Suprapubic skin (tissue), 4 donors: ENCODE measurements at places on chromosomes 3 and 15. TPM values are rescaled to one million over a fixed set of nuclear protein-coding genes. Genes with fewer than 3 reads are reported as not detected.

GRCh38 chr15:67080900-67081431 lies 15.6 kb downstream of the SMAD3 start:
- DNase-seq, result no peak

Gene A4GNT
- not detected for total RNA-seq

Gene CCDC54
- not detected for total RNA-seq

- no peak for DNase-seq
Observed at GRCh38 chr3:176521531-176522175, 675.6 kb downstream of the TBL1XR1 start.

- peak; percentile 84 for DNase-seq
Observed at GRCh38 chr3:23202921-23203707, at the start of gene UBE2E2. UBE2E2 (plus strand) TSS chr3:23203327.

DNA sequence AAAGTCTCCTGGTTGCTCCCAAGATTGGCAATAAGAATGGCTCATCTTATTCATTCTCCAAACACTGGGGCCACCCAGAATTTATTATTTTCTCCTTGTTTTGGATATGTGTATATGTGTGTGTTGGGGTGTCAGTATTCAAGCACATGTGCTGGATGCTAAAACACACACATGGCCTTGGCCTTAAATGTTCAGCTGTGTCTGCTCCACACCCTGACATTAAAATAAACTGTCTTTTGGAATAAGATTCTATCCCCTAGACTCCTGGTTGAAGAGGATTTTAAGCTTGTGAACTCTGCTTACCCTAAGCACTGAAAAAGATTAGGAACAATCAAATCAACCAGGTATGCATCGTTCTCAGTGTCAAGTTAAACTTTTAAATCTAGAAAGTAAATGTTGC lies 382.9 kb upstream of the MCTP2 start:
- DNase-seq, result no peak

- DNase-seq, result peak; percentile 90
Observed at GRCh38 chr3:128278761-128279600, 125.7 kb downstream of the EEFSEC start.

Gene SCG5
- total RNA-seq, result not detected

Gene SEMA3F
- 127 TPM for total RNA-seq

Gene FANCD2
- 8.5 TPM for total RNA-seq

Gene CPEB1
- total RNA-seq, result 2.7 TPM

Gene MFAP1
- total RNA-seq, result 15.9 TPM

DNA sequence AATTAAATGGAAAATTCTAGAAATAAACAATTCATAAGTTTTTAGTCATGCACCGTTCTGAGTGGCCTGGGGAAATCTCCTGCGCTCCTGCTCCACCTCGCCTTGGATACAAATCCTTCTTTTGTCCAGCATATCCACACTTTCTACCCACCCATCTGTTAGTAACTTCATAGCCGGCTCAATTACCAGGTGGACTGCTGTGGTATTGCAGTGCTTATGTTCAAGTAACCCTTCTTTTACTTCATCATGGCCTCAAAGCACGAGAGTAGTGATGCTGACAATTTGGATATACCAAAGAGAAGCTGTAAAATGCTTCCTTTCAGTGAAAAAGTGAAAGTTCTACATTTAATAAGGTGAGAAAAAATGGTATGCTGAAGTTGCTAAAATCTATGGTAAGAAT lies 142.3 kb upstream of the CHL1 start:
- DNase-seq, result no peak

GRCh38 chr15:29571792-29572431 lies 250.4 kb downstream of the TJP1 start:
- DNase-seq, result no peak

DNA sequence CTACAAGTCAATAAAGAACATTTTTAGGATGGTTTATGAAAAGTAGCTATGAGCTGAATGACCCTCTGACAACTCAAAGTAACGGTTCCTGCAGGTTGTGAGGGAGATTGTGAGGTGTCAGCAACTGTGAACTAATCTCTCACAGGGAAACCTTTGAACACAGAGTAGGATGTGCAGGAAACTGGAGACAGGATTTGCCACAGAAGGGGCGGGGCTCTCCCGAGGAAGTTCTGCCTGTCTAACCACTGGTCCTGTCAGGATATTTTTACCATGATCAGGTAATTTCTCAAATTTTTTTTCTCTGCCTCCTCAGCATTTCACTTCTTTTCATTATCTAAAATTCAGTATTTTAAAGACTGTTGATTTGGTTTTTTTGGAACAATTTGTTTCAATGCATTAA lies 33.3 kb downstream of the LEO1 start:
- no peak for DNase-seq

GRCh38 chr3:23455775-23456174 lies 252.6 kb downstream of the UBE2E2 start:
- DNase-seq, result no peak

Gene STAB1
- 18.8 TPM for total RNA-seq

Gene ATP13A4
- 39.9 TPM for total RNA-seq

DNA sequence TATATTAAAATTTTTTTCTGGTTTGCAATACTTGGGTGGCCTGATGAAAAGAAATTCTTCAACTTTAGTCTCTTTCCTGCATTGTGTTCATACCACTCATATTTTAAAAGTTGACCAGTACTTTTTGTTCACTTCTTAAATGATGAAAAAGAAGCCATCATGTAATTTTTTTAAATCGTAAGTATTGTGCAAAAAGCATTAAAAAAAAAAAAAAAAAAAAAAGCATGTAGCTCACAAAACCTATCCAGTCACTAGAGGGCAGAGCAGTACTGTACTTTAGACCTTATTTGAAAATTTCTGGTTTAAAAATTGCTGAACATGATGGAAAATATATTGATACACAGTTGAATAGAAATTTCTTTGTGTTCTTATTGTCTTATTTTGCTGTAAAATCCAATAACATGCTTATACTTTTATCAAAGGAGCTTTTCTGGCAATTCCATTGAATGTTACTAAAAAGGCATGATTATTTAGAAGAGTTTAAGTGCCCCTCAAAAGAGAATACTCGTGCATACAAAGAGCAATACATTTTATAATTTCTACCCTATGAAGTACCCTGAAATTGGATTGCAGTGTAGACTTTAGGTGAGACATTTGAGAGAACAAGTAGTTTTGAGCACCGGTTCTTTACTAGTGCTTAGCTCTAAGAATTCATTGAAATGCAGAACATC lies 137.7 kb downstream of the BBX start:
- no peak for DNase-seq

GRCh38 chr3:43260412-43260811 lies 25.9 kb upstream of the SNRK start:
- no peak for DNase-seq

DNA sequence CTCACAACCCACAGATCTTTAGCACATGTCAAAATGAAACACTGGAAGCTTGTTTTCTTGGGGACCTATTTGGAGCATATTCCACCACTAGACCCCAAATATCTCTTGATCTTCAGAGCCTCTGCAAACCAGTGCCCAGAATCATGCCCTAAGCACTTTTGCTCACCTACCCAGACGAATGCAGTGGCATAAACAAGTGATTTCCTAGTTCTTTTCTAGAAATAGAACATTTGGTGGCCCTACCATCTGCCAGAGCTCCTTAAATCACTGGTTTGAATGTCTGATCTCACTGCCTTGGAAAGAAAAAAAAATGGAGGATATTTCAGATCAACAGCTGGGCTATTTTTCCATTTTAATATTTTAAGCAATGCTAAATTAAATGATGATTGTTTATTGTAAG lies 5.3 kb downstream of the ZIC4 start:
- no peak for DNase-seq

- DNase-seq, result peak; percentile 88
Observed at GRCh38 chr3:194255252-194256039, 95.7 kb downstream of the CPN2 start.

- DNase-seq, result no peak
Observed at GRCh38 chr15:29433050-29433318, 163.4 kb upstream of the NSMCE3 start.

DNA sequence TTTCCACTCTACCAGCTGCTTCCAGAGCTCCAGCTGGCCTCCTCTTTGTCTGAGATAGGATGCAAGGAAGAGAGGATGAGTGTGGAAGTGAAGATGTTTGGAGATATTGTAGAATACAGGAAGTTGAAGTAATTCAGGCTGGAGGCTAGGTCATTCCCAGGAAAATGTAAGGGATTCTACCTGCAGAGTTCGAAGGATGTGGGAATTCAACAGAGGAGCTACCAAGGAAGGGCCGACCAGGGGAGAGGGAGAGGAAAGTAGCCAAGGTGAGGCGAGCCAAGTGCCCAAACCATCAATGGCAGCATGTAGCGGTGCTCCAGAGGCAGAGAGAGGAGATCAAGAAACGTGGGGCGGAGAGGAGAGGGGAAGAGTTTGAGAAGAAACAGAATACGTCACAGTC lies 49.0 kb upstream of the EPHB3 start:
- no peak for DNase-seq

Gene CFAP100
- total RNA-seq, result not detected

Gene GABRG3
- total RNA-seq, result 0.97 TPM

DNA sequence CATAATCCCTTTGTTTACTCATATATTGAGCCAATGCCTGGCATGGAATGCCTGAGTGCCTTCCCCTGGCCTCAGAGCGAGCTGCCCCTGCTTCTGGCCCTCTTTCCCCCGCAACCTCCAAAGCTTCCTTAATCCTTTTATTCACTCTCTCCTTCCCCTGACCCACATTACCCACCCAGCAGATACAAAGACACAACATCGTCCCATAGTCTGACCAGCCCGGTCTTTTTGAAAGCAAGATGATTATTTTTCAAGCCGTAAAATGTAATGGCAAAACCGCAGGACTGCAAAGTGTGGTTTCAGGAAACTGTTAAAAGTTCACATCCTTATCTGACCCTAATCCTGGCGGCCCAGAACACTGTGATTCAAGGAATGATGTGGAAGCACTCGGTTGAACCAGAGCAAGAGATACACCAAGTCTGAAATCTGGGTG lies 78.4 kb upstream of the LRTM1 start:
- no peak for DNase-seq

- no peak for DNase-seq
Observed at GRCh38 chr3:30951826-30952225, 57.4 kb upstream of the GADL1 start.

Gene TNNC1
- 1.4 TPM for total RNA-seq

Gene CELF6
- 1.5 TPM for total RNA-seq

Gene DPPA2
- total RNA-seq, result not detected

- DNase-seq, result no peak
Observed at GRCh38 chr3:132561003-132561402, 36.1 kb upstream of the ACKR4 start.

DNA sequence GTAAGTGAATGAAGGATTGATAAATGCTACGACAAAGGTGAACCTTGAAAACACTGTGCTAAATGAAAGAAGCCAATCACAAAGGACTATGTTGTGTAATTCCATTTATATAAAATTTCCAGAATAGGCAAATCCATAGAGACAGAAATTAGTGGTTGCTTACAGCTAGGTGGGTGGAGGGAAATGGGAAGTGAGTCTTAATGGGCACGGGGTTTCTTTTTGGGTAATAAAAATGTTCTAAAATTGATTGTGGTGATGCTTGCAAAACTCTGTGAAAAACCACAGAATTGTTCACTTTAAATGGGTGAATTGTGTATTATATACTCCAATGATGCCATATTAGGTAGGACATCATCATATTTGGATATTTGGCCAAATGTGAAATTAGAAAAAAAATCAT lies 20.9 kb upstream of the TEX9 start:
- no peak for DNase-seq
